ENCODE measurements at places on chromosomes 13 and 19. TPM values are rescaled to one million over a fixed set of nuclear protein-coding genes. Genes with fewer than 3 reads are reported as not detected.
A peak's percentile ranks its signal among the peaks of the same experiment; 100 is the strongest.

GRCh38 chr13:33953781-33954180, 135.8 kb downstream of the RFC3 start:
- no peak overlapping the region for H3K4me3 ChIP-seq
- H3K27ac ChIP-seq, result no peak overlapping the region
- H3K36me3 ChIP-seq, result no peaks in the 10 kb centered on the region
- H3K4me1 ChIP-seq, result no peaks in the 10 kb centered on the region
- DNase-seq, result no peak

DNA sequence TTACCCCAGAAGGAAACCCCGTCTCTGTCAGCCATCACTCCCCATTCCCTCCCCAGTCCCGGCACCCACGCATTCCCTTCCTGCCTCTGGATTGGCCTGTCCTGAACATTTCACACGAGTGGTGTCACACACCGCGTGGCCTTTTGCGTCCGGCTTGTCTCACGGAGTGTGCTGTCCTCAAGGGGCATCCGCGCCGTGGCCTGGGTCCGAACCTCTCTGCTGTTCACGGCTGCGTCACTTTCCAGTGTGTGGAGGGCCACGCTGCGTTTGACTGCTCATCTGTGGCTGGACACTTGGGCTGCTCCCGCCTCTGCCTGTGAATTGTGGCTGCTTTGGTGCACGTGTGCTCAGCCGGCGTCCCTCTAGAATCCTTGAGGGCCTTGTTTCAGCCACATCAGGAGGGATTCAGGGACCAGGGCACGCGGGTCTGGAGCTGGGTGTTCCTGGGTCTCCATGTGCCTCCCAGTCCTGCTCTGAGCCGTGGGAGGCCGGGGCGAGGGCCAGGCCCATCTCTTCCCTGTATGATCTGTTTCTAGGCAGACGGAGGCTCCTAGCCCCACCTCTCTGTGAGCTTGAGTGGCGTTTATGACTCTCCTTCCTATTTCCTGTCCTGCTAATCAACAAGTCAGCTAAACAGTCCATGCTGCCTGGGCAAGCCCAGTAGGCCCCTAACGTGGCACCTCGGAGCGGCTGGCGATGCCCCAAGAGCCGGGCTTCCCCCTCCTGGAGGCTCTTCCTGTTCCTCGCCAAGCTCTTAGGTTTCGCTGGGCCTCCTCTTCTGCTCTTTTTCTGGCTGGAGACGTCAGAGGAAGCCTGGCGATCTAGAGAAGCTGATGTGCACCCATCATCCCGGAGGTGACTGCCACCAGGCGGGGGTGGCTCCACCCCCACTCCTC, 8.1 kb downstream of the STK11 start:
- peaks cover 49% of the 10 kb centered on the region for H3K4me1 ChIP-seq
- peak overlapping the region; percentile 2 for H3K4me3 ChIP-seq
- H3K36me3 ChIP-seq, result peaks cover 3% of the 10 kb centered on the region
- peak; percentile 92 for DNase-seq

DNA sequence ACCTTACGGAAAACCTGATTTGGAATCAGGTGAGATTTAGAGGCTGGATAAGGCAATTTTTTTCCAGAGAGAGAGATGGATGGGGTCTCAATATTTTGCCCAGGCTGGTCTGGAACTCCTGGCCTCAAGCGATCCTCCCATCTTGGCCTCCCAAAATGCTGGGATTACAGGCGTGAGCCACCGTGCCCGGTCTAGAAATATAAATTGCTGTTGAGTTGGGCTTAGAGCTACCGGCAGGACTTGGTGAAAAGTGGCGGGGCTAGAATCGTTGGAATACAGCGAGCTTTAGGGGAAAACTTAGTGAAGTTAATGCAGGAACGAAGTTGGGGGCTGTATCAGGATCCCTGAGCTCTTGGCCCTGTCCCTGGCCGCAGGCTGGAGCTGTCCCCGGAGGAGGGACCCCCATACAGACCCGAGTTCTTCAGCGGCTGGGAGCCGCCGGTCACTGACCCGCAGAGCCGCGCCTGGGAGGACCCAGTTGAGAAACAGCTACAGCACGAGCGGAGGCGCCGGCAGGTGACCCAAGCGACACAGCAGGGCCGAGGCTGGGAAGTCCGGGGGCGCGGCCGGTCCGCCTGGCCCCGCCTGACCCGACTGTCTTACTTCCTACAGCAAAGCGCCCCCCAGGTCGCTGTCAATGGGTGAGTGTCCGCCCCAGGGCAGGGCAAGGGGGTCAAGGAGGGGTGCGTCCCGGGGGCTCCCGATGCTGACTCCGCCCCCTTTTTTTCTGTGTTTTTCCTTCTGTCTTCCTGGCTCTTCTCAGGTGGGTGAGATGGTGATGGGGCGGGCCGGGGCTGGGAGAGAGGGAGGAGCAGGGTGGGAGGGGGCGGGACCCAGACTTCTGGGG, 7.6 kb downstream of the EPS8L1 start:
- no peaks in the 10 kb centered on the region for H3K36me3 ChIP-seq
- H3K4me1 ChIP-seq, result peaks cover 27% of the 10 kb centered on the region
- no peak overlapping the region for H3K4me3 ChIP-seq
- no peak overlapping the region for H3K27ac ChIP-seq
- no peak for DNase-seq

- no peaks in the 10 kb centered on the region for H3K27me3 ChIP-seq
- H3K27ac ChIP-seq, result peak overlapping the region; percentile 80
- H3K4me3 ChIP-seq, result no peak overlapping the region
- no peak for DNase-seq
- H3K36me3 ChIP-seq, result peaks cover 19% of the 10 kb centered on the region
- H3K4me1 ChIP-seq, result peaks cover 37% of the 10 kb centered on the region
These were observed 14.6 kb upstream of the ASF1B start for GRCh38 chr19:14150770-14151661.

DNA sequence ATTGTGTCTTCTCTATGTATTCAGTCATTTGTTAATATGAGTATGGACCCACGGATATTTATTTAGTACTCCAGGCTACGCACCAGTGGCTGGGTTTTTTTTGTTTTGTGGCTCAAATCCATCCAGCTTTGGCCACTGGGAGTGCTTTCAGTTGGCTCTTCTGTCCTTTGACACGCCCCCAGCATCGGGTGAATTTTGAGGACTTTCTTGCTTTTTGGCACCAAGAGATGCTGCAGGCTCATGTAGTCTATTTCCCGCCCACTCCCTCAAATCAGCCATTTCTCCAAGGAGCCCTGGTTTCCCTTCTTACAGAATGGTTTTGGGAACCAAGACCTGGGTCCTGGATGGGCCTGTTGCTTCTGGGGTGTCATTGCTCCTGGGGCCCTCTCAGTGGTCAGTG, 55.8 kb downstream of the SMARCA4 start:
- H3K27ac ChIP-seq, result no peak overlapping the region
- no peaks in the 10 kb centered on the region for H3K4me1 ChIP-seq
- H3K27me3 ChIP-seq, result no peaks in the 10 kb centered on the region

DNA sequence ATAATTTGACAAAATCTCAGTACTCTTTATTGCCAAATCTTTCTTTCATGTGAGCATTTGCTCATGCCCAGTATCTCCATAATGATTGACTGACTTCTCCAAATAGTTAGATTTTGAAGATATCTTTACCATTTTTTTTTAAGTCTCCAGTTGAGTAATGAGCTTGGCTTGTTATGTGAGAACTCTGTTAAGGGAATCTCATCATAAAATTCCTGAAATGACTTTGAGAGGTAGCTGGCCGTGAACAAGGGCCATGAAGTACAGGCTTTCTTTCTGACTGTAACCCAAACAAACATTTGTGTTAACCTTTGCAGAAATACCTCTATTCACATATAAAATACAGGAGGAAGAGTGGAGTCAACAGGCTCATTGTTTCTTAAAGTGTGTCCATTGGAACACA, 449.7 kb downstream of the IRS2 start:
- no peak overlapping the region for H3K27ac ChIP-seq
- no peaks in the 10 kb centered on the region for H3K4me1 ChIP-seq
- no peaks in the 10 kb centered on the region for H3K36me3 ChIP-seq
- H3K27me3 ChIP-seq, result no peaks in the 10 kb centered on the region
- no peak overlapping the region for H3K4me3 ChIP-seq

DNA sequence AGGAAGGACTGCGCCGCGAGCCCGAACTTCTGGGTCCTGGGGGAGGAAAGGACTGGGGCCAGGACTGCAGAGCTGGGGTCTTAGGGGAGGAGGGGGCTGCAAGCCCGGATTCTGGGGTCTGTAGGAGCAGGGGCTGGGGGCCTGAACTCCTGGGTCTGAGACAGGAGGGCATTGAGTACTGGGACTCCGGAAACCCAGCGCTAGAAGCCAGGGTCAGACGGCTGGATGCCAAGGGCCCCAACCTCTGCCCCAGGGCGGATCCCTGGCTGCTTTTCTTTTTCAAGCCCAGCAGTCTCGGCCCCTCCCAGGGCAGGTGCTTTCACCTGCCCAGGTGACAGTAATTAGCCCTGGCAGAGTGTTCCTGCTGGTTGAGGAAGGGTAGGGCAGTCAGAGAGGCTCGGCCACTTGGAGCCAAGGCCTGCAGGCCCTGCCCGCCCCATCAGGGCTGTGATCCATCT, 2.3 kb downstream of the MYH14 start:
- H3K4me3 ChIP-seq, result no peak overlapping the region
- no peaks in the 10 kb centered on the region for H3K36me3 ChIP-seq
- H3K27me3 ChIP-seq, result peaks cover 37% of the 10 kb centered on the region
- DNase-seq, result no peak

DNA sequence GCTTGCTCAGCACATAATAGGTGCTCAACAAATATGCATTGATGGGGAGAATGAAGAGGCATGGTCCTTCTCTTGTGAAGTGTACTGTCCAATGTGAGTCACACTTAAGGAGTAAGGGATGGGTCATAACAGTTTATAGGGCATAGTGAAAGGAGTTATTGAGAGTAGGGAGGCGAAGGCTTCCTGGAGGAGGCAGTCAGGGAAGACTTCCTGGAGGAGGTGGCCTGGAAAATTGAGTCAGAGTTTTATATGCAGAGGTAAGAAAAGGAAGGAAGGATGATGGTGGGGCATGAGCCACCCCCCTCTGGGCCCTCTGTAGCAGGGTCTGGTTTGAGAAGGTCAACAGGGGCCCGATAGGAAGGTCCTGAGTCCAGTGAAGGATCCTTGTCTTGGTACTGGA, 57.0 kb upstream of the ZNF536 start:
- H3K4me1 ChIP-seq, result no peaks in the 10 kb centered on the region
- DNase-seq, result no peak
- H3K27me3 ChIP-seq, result no peaks in the 10 kb centered on the region
- no peaks in the 10 kb centered on the region for H3K36me3 ChIP-seq

Gene CFAP97D2
- not detected for total RNA-seq

Gene ANKLE1
- total RNA-seq, result 17.5 TPM

Gene LGALS7
- not detected for total RNA-seq

Gene STARD13
- total RNA-seq, result 48.7 TPM

Gene DLEU7
- not detected for total RNA-seq

Gene ZNF497
- 3.4 TPM for total RNA-seq

Measured in A673 (cell line).